ENCODE measurements at places on chromosomes 12 and 14. TPM values are rescaled to one million over a fixed set of nuclear protein-coding genes. Genes with fewer than 3 reads are reported as not detected.

GRCh38 chr14:31283578-31284252 lies 76.1 kb upstream of the HECTD1 start:
- H3K27me3 ChIP-seq = no peaks in the 10 kb centered on the region
- no peaks in the 10 kb centered on the region for H3K4me1 ChIP-seq
- no peak overlapping the region for H3K4me3 ChIP-seq
- H3K27ac ChIP-seq = peak overlapping the region; percentile 60

RASSF9 gene
- total RNA-seq = 7.9 TPM

NELL2 gene
- 1.1 TPM for total RNA-seq

- H3K36me3 ChIP-seq = no peaks in the 10 kb centered on the region
- H3K27ac ChIP-seq = no peak overlapping the region
- peaks cover 4% of the 10 kb centered on the region for H3K4me1 ChIP-seq
- DNase-seq = no peak
- H3K27me3 ChIP-seq = no peaks in the 10 kb centered on the region
Observed at GRCh38 chr14:68622856-68623255, 170.0 kb downstream of the ZFP36L1 start.

GRCh38 chr14:104632781-104633180 lies 28.2 kb upstream of the TMEM179 start:
- no peak overlapping the region for H3K4me3 ChIP-seq
- no peaks in the 10 kb centered on the region for H3K4me1 ChIP-seq
- no peaks in the 10 kb centered on the region for H3K36me3 ChIP-seq
- no peak for DNase-seq
- H3K27ac ChIP-seq = no peak overlapping the region
- H3K27me3 ChIP-seq = no peaks in the 10 kb centered on the region

BEGAIN gene
- total RNA-seq = 1.6 TPM

All from aorta (tissue), 5 donors.